ENCODE measurements at places on chromosomes 11 and 22.

- no peak for DNase-seq
Measured at GRCh38 chr11:25779033-25779432, 552.9 kb upstream of the ANO3 start.

DNA sequence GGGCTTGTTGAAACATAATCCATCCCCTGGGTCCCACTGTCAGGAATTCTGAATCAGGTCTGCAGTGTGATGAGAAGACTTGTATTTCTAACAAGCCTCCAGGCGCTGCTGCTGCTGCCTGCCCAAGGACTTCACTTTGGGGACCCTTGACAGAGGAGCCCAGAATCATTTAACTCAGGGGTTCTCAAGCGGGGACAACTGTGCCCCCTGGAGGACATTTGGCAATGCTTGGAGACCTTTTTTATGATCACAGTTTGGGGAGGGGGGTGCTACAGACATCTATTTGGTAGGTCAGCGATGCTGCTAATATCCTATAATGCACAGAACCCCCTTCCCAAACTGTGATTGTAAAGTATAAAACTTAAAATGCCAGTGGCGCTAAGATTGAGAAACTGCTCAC, 312.8 kb downstream of the OPCML start:
- DNase-seq: no peak

GRCh38 chr22:42022162-42022847, 23.7 kb downstream of the WBP2NL start:
- no peak for DNase-seq

DNA sequence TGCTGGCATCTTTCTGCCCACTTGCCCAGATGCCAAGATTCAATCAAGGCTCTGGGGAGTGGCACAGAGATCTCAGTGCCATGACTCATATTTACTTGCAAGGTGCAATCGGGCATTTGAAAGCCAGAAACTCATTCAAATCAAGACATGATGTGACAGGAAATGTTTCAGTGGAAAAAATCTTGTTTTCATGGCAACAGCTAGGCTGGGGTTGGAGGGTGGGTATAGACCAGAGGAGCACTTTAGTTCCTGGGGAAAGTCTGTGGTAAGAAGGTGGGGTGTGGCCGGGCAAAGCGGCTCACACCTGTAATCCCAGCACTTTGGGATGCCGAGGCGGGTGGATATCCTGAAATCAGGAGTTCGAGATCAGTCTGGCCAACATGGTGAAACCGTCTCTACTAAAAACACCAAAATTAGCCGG, 1.2 kb downstream of the MAJIN start:
- no peak for DNase-seq

DNA sequence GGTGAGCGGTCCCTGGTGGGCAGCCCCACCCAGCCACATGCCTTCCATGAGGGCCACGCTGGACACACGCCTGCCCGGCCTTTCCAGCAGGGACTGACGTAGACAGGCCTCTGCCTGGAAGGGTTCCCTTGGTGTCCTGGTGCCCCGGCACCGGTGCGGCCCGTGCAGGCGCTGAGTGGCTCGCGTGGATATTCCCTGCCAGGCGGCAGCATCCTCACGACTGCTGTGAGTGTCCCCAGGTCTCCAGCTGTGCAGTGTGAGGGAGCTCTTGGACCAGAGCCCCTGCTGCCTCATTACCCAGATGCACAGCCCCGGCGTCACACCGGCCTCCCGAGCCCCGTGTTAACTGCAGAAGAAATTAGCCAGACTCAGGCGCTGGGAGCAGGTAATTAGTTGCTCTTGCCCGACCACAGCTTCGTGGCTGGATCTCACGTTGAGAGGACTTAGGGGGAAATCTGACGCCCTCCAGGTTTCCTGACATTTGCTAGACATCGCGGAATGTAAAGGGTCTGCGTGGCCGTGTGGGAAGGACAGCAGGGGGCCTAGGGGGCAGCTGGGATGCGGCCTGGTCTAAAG, 1196.3 kb downstream of the BRD1 start:
- no peak for DNase-seq

GRCh38 chr11:36540998-36541397, 26.8 kb upstream of the RAG1 start:
- no peak for DNase-seq

DNA sequence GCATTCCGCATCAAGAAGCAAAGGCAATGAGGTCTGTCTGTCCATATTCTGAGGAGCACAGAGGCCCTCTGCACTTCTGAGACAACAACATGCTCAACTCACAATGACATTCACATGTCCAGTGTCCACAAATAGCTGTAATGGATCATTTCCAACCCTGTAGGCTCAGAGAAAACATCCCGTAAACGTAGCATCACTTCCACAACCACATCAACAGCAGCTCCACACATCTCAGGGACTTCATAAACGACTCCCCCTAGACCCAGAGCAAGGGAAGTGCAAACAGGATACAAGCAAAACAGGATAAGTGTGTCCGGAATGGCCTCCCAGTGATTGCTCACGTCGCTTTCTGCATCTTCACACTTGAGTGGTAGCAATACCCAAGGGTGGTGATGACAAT, 100.2 kb downstream of the SYN3 start:
- no peak for DNase-seq

DNA sequence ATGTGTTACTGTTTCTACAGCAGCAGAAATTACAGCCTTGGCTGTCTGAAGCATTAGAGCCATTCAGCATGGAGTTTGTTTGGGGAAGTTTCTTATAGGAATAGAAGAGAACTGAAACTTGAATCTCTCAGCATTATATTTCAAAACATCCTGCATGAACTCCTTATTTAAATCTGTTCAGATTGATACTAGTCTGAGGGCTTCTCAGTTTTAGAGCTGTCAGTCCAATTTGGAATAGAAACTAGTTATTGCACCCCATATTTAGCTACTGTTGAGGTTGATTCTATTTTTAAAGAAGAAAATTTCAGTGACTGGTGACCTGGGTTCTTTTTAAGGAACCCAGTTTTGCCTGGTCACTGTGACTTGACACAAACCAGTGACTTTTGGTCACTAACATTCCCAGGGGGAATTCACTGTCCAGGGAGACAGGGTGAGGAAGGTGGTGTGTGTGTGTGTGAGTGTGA, 126.0 kb upstream of the TTC12 start:
- DNase-seq: no peak

DNA sequence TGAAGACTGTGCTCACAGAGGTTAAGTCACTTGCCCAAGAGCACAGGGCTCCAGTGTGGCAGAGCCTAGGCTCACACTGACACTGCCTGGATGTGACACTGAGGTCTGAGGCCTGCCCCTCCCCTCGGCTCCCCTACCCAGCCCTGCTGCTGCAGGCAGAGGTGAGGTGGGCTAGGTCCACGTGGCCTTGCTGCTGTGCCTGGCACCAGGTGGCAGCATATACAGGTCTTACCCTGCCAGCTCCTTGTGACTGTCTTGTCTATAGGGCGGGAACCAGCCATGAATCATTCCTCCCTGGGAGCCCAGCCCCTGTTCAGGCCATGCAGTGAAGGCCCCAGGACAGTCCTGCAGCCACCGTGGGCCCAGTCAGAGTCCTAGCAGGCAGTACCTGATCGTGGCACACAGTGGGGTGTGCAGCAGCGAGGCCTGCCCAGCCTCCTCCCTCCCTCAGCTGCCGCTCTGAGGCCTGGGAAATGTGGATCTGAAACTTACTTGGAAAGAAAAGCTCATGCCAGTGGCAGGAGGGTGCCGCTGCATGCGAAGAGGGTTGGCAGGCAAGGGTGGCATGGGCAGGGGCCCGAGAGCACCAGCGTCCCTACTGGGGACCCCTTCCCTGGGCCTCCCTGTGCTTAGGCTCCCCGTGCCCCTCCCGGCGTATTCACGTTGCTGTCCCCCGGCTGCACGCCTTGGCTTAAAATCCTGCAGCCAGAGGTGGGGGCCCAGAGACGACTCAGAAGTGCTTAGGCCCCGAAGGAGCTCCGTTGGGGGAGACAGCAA, 1.2 kb upstream of the CERK start:
- DNase-seq: peak; percentile 57

- no peak for DNase-seq
Measured at GRCh38 chr11:40227730-40228129, 1231.7 kb downstream of the LRRC4C start.

DNA sequence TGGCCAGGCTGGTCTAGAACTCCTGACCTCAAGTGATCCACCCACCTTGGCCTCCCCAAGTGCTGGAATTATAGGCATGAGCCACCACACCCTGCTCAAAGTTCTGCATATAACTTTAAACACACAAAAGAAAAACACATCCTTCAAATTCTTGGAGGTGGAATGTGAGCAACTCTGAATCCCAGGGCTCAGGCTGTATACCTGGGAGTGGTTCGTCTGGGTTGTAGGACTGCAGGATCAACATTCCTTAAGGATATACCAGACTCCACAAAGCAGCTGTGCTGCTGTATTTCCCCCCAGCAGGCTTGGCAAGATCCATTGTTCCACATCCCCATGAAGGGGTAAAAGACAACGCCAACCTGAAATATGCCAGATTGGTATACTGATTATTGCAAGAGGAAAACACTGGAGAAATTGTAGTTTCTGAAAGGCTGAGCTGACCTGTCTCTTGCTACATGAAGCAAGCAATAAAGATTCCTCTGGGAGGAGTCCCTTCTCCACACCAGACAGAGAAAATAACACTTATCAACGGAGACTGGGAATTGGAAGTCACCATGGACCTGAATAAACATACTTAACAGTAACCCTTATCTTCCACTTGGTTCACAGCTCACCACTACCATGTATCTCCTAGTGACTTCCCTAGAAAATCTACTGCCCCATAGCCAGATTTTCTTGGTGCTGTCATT, 12.2 kb upstream of the RPS3 start:
- DNase-seq: no peak

DNA sequence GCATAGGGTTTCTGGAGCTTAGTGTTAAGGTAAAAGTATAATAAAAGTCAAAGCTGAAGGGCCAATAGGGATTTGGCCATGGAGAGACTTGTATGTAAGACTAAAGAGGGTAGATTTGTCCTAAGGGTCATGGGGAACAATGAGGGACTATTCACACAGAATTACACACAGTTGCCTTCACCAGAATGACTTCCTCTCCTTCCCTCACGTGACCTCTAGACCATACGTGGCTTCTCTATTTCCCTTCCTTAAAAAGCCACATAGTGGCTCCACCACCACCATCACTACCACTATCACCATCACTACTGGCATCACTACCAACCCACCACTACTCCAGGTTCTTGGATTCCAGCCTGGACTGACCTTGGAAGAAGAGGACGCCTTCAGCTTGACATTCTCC, 2.8 kb downstream of the HPX start:
- no peak for DNase-seq

DNA sequence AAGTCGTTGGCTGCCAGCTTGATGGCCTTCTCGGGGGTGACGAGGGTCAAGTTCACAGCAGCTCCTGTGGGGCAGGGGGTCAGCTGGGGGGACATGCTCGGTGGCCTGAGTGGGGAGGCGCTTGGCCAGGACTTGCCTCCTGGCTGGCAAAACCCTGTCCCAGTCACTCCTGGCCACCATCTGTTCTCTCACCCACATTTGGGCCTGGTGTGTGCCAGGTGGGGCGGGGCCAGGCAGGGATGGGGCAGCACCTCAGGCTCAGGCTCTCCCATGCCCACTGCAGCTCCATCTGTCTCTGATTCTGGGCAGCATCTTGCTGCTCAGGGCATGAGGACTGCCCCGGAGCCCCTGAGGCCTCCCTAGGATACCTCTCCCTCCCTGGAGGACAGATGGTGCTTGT, 3.7 kb upstream of the CEND1 start:
- DNase-seq: no peak

DNA sequence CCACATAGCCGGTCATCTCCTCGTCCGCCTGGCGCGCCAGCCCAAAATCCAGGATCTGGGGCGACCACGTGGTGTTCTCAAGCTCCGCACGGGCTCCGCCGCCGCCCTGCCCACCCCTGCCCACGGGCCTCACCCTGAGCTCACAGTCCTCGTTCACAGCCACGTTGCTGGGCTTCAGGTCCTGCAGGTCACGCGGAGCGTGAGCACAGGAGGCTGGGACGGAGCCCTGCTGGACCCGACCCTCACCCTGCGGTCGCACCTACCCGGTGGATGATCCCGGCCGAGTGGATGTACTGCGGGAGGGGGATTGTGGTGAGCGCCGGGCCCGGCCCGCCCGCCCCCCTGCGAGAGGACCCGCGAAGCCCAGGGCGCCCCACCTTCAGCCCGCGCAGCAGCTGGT, 3.2 kb downstream of the MAPK11 start:
- DNase-seq: no peak

DNA sequence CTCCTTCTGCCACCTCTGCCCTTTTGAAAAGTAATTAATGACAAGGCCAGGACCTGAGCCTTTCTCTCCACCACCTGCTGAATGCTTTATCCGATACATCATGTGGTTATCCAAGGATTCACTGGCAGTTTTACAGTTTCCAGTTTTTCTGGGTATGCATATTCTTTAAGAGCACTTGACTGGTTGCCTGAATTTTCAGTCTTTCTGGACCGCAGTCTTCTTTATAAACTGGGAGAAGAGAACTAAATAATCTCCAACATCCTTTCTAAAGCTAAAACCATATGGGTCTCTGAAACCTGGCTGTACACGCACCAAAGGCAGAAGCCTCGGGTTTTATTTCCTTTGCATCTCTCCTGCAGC, 65.1 kb downstream of the BTG4 start:
- DNase-seq: no peak

DNA sequence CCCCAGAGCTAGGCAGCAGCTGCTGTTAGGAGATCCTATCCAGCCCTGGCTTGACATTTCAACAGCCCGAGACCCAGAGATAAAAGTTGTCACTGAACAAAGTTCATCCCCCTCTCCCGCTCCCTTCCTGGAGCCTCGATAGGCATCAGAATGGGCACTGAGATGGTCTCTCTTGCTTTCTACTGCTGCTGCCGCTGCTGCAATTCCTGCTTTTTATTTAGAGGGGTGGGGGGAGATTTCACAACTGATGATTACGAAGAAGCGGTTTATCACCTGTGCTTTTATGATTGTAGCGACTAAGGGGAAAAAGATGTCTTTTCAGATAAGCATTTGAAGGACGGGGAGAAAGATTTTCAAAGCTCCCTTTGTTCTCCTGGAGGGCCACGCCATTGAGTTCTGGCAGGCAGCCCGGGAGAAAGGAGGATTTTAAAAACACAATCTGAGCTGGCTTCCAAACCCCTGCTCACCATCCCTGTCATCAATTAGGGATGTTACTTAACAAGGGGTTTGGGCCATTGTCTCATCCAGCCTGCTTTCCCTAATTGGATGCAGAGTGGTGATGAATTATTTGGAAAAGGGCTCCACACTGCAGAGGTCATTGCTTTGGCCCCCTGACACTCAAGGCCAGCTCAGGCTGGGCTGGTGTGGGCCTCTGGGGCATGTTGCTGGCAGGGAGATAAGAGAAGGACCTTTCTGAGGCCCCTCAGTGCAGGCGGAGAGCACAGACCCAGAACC, 344.7 kb downstream of the BUD13 start:
- DNase-seq: no peak

Measured in stimulated activated CD8-positive, alpha-beta memory T cell treated with anti-CD3 and anti-CD28 coated beads, Interleukin-7, amount 100 ng/mL, for 1 hour (primary cell).